ENCODE measurements at places on chromosomes 13 and 19.

GRCh38 chr19:4589579-4590410 is 30.3 kb upstream of the SEMA6B start:
- peak; percentile 27 for DNase-seq

DNA sequence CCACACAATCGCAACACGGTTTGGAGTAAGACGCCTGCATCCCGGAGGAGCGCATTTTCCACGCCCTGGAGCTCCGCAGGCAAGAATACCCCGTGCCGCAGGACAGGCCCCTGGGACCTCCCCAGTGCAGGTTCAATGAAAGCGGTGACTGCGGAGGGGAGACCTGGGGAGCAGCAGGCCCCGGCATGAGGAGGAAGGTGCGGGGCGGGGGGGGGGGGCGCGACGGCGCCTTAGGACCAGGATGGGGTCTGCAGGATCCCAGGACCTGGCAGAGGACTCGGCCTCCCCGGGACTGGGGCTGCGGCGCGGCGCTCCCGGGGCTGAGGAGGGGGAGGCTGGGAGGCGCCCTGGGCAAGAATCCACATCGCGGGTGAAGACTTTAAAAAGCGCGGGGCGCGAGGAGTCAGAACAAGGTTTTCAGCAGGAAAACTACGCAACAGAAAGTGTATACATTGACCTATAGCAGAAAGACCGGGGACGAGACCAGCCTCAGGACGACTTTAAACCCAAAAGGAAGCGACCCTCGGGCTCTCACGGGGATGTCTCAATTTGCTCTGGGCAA is 432 bp downstream of the ZNF611 start:
- no peak for DNase-seq

GRCh38 chr13:80030491-80030890 is 310.4 kb downstream of the SPRY2 start:
- DNase-seq: no peak

DNA sequence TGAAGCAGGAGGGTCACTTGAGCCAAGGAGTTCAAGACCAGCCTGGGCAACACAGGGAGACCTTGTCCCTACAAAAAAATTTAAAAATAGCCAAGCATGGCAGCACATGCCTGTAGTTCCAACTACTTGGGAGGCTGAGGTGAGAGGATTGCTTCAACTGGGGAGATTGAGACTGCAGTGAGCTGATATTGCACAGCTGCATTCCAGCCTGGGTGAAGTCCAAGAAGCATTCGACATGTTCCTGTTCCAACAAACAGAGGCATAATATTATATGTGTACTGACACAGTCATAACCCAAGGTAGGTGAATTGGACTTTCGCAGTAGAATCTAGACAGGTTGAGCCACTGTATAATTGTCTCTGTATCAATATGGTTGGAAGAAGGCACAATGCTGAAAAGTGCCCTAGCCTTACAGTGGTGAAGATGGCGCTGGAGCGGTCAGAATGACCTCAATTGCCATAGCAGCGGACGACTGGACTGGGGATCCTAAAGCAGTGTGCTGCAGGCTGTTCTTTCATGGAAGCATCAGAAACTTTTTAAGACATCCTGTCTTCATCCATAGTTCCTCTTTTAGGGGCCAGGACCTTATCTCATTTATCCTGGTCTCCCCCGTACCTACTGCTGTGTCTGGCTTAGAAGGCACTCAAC is 112.0 kb upstream of the CLDN10 start:
- DNase-seq: no peak

DNA sequence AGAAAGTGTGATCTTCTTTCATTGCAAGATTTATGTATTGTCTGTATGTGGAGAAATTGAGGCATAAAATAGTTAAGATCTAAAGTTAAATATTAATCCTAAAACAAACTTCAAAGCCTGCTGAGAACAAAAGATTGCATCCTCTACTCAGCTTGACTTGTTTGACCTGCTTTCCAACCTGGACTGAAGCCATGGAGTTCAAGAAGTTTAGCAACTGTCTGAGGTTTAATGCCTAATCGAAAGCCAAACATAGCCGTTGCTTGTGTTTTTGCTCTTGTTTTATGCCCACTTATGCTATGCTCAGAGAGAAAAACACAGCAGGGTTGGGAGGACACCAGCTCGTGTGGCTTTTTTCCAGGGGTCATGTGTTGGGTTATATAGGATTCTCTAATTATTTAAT is 135.6 kb downstream of the NUFIP1 start:
- DNase-seq: no peak

GRCh38 chr13:97301382-97302095 is 79.4 kb downstream of the MBNL2 start:
- no peak for DNase-seq

- DNase-seq: no peak
These were observed 618.7 kb downstream of the DIAPH3 start for GRCh38 chr13:59545007-59545406.

DNA sequence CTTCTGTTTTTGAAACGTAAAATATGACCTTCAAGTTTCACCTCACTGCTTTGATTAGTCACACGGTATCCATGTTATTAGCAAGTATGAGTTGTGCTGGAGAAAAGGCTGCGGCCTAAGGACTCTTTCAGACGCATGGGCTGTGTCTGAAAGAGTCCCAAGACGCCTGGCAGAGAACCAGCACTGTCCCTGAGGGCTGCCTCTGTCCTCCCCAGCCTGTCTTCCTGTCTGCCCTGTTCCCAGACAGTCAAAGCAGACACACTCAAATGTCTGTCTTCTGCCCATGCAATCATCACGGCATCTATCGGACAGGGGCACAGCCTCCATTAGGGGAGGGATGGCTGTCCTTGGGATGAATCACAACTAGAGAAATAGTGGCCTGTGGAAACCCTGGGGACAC is 65.5 kb downstream of the DPY19L3 start:
- DNase-seq: no peak

DNA sequence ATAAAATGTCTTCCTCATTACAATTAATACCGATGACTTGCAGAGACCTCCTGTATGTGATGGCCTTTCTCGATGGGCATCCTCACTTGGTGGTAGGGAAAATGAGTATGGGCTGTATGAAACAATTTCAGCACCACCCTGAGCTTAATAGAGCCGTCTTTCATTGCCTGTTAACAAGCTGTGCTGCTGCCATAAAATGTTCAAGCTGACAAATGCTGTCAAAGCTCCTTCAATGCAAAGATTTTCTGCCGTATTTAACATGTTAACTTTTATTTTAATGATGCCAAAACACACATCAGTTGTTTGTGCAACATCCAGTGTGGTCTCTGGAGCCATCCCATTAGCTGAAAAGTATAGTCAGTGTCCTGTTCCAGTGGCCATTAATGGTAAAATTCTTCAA is 110.1 kb downstream of the GPC6 start:
- DNase-seq: no peak

DNA sequence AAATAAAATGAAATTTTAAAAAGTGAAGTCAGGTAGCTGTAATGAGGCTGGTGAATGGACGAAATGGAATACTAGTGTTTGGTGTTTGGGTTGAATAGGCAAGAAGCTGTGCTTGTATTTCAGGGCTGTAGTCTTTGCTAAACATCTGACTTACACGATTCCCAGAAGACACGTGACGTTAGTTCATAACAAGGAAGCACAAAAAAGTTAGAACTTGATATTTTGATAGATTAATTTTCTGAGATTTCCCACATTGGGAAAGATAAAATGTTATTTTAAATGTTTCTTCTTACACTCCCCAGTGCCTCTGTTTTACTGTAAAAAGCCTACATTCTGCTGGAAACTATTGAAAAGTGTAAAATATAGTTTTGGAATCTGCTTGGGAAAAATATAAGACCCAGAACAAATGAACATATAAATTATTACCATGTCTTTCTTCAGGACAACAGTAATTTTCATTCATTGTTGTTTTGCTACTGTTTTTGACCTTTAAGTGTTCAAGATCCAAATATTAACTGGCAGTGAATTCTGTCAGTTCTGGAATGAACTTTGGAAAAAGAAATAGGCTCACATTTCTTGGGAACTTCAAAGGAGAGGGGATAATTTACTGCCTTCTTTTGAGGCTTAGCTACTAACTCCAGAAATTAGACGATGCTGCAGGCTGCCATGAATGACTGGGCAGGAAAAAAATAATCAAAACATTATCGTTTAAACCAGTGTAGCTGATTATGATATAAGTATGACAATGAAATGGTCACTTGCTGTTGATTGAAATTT is 241.3 kb downstream of the SLITRK6 start:
- DNase-seq: no peak

- no peak for DNase-seq
These were observed 1.3 kb downstream of the EXOSC8 start for GRCh38 chr13:37001921-37002250.

- no peak for DNase-seq
These were observed 11.8 kb upstream of the DIAPH3 start for GRCh38 chr13:60175571-60175970.

DNA sequence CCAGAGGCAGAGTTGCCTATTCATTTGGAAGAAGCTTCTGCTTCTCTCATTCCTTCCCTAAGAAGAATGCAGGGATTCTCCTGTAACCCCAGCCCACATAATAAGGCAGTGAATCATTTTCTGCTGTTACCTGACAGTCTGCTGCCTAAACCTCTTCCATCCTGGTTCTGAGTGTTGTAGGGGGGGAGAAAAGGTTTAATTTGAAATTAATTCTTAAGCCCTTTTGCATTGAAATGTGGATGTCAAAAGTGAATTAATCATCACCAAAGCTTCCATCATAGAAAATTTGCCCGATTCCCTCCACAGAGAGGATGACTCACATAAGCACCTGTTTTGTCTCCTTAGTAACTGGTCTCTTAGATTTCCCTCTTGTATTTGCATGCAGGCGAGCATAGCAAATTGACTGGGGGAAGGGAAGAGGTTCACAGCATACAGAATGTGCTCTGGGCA is 146.7 kb upstream of the FNDC3A start:
- DNase-seq: no peak

DNA sequence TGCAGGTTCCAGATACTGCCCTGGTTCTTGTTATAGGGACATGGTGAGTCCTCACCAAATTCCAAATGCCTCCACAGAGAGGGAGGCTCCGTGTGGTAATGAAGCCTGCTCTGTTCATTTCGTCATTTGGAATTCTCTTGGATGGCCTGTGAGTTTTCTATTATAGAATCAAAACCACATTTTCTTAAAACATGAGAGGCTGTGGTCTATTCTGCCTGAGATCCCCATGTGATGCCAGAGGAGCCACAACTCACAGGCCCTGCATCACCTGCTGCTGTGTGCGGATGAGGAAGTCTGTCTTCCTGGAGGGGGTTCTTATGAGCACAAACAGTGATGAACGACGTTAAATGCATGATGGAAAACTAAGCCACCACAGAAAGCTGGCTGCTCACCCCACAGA is 264.4 kb downstream of the UQCRFS1 start:
- no peak for DNase-seq

DNA sequence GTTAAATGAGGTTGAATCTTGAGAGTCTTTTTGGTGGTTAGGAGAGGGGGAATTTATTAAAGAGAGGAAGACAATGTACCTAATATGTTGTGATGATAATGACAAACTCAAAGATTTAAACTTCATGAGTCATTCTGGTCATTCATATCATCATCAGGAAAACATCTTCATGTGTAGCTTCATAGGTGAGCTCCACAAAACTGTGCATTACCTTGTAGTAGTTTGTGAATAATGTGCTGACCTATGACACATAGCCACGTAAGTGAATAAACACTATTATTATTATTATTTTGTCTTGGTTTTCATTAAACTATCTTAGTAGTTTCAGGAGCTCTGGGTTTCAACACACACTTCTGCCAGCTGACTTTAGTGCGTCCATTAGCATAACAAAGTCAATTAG is 997 bp upstream of the GPC6 start:
- DNase-seq: no peak

DNA sequence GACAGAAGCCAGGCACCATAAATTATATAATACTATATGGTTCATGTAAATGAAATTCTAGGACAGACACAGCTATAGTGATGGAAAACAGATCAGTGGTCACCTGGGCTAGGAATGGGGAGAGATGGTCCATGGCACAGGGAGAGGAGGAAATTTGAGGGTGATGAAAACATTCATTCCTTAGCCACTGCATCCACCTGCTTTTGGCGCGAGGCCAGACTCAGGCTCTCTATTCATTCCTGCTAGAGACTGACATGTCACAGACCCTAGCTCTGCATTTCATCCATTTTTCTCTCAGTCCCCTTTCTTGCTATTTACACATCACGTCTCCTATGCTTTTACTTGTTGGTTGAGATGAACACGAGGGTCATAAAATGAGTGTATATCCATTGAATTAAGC is 628.3 kb upstream of the SLC10A2 start:
- DNase-seq: no peak

DNA sequence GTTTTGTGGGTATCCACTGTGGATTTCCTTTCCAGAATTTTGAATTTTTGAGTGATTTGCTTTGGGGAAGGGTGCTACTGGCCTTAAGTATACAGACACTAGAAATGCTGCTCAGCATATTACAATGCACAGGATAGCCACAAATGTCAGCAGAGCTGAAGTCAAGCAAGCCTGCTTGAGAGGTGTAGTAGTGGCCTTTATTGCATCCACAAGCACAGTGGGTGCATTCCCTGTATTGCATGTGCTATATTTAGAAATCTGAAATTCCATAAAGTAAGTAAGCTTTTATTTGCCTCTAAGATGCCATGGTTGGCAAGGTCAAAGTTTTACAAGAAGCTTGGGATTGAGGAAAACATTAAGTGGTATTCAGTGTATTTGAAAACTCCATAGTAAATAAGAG is 79.5 kb upstream of the ZNF91 start:
- no peak for DNase-seq

DNA sequence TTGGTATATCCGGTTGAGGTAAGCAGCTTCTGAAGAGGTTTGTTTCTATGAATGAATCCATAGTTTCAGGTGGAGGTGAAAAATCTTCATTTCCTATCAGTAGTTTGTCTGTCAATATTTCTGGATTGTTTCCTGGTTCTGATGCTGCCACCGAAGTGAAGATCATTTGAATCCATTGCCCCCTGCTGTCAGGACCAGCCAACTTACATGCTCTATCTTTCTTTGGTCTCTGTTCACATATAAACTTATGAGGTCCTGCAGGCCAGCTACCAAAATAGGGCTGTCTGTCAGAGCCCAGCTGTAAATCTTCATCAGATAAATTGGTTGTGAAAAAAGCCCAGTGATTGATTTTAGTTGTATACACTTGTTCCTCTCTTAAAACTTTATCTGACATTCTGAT is 15.2 kb upstream of the N4BP2L1 start:
- DNase-seq: peak; percentile 61
